ENCODE measurements at places on chromosomes 11 and 22.

DNA sequence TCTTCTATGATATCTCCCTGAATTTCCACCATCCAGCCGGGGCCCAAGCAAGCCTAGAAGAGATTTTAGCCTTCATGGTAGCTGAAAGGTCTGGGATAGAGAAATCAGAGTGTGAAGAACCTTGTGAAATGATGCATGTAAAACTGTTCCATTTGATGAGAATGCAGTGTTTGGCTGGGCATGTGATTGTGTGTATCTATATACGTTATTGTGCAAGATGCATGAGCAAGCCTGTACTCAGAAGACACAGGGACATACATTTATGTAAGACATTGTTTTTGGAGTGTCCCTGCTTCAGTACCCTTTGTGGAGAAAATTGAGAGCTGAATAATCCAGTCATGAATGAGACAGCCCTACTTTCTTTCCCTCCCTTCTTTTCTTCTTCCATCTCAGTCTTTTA is 15.2 kb upstream of the OR52K2 start:
- DNase-seq = no peak

DNA sequence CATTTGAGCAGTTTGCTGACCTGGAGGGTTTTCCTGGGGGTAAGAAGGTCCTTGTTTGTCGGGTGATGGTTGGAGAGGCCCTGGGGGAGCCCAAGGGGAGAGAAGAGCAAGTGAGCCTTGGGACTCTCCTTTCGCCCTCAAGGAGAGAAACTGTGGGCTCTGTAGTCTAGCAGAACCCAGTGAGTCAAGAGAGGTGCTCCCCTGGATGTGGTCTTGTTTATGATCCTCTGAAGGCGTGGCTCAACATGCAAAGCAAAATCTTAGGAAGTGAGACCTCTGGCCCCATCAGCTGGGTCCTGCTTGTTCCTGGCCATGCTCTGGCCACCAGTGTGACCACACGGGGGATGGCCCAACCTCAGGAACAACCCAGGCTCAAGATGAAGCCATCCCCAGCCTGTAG is 66.5 kb upstream of the ALX4 start:
- no peak for DNase-seq

- DNase-seq = no peak
Observed at GRCh38 chr11:95145430-95146060, 55.9 kb downstream of the ENDOD1 start.

- no peak for DNase-seq
Observed at GRCh38 chr11:15119352-15119751, 4.6 kb downstream of the INSC start.

DNA sequence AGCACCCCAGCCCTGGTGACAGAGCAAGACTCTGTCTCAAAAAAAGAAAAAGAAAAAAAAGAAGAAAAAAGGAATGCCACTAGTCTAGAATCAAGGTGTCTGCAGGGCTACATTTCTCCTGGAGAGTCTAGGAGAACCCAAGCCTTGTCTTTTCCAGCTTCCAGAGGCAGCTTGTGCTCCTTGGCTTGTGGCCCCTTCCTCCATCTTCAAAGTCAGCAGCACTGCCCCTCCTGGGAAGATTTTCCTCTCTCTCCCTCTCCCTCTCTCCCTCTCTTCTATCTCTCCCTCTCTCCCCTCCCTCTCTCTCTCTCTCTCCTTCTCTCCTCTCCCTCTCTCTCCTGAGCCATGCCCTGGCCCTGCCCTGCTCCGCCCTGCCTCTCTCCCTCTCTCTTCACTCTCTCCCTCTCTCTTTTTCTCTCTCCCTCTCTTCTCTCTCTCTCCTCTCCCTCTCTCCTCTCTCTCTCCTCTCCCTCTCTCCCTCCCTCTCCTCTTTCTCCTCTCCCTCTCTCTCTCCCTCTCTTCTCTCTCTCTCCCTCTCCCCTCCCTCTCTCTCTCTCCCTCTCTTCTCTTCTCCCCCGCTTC is 97.7 kb upstream of the FGF3 start:
- DNase-seq = no peak

DNA sequence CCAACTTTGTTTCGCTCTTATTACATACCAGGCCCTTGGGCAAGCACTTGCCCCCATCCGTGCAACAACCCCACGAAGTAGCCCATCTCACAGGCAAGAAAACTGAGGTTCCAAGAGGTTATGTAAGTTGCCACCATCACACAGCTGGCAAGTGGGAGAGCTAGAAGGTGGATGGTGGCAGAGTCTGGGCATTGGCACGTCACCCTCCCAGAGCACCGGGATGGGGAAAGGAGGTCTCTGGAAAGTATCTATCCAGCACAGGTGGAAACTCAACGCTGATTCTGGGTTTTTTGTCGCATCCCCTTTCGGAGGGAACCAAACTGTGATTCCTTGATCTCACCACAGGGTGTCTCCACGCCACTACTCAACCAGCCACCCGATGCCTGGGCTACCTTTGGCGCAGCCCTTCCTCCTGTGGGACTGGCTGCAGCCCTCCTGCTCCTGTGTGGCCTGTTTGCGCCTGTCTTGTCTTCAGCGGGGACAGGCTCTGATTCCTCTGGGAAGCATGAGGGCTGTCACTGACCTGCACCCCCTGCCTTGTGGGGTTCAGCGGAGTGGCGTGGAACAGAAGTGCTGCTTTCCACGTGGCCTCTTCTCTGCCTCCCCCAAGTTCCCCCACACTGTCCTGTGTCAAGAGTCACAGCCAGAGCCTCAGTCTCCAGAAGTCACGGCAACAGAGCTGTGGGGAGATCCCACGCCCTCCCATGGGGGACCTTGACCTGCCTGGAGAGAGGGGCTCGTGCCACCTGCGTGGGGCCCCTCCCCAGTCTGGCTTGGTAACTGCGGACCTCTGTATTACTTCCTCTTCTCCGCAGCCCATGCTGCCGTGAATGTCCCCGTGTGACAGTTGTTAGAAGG is 34.4 kb upstream of the TRIM29 start:
- no peak for DNase-seq

DNA sequence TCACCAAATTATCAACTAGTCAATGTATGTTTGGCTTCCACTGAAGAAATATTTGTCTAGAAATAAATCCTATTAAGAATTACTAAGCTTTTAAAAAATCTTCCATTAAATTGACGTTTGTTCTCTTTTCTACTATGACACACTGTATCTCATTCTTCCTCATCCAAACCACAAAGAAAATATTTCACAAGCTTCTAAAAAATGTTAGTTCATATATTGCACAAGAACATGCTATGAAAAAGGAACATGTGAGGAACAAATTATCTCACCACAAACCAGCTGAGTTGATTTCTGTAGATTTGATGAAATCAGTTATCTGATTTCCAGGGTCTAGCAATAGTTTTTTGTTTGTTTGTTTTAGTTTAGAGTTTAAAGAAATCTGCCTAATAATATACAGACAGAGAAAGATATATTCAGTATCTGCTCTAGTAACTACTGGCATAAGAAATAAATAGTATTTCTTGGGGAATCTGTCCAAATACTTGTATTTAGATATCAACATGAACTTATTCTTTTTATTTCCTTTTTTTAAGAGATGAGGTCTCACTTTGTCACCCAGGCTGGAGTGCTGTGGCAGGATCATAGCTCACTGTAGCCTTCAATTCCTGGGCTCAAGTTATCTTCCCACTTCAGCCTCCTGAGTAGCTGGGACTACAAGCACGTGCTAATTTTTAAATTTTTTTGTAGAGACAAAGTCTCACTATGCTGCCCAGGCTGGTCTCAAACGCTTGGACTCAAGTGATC is 161.7 kb downstream of the ATG16L2 start:
- no peak for DNase-seq

DNA sequence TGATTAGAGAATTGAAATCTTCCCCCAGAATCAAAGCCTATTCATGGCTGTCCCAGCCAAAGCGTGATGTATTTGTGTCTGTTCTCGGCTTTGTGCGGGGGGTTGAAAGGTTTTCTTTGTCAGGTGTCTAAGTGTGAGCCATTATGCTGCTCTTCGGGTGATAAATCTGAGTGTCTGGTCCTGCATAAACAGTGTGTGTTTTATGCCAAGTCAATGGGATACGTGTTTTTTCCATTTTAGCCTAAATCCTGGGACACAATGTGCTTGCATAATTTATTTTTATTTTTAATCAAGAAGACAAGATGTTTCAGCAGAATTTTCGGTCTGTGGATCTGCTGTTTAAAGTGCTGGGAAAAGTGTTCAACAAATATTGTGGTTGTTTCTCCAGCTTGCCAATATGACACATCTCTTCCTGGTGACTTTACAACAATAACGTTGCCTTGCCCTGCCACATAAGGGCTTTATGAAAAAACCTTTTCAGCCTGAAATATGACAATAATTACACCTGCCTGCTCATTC is 267.8 kb downstream of the TBC1D22A start:
- no peak for DNase-seq

- DNase-seq = no peak
Observed at GRCh38 chr11:114163830-114164401, 104.4 kb downstream of the ZBTB16 start.

DNA sequence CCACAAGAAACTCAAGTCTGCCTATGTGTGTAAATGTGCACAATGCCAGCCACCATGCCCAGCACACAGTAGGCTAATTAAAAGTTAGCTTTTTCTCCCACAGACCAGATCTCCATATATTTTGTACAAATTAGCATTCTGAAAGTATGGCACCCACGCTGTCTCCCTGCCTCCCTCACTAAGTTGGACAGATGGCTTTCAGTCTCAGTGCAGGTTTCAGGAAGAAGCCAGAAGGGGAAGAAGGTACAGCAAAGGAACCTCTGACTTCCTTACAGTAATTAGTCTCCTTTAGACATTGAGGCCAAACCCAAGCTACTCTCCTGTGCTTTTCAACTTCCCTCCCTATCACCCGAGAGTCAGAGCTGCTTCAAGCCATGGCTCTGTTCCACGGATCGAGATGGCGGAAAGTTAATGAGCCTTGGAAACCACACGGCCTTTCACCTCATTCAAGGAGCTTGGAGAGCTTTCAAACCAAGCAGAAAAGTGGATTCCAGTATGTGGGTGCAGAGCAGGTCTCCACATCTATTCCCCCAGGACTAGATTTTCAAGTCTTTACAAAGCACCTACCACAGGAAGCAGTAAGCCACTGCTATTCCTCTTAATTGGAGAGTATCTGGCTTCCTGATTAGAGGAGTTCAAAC is 221.1 kb upstream of the NARS2 start:
- no peak for DNase-seq

GRCh38 chr22:47678048-47678447 is 915.6 kb downstream of the TBC1D22A start:
- no peak for DNase-seq

DNA sequence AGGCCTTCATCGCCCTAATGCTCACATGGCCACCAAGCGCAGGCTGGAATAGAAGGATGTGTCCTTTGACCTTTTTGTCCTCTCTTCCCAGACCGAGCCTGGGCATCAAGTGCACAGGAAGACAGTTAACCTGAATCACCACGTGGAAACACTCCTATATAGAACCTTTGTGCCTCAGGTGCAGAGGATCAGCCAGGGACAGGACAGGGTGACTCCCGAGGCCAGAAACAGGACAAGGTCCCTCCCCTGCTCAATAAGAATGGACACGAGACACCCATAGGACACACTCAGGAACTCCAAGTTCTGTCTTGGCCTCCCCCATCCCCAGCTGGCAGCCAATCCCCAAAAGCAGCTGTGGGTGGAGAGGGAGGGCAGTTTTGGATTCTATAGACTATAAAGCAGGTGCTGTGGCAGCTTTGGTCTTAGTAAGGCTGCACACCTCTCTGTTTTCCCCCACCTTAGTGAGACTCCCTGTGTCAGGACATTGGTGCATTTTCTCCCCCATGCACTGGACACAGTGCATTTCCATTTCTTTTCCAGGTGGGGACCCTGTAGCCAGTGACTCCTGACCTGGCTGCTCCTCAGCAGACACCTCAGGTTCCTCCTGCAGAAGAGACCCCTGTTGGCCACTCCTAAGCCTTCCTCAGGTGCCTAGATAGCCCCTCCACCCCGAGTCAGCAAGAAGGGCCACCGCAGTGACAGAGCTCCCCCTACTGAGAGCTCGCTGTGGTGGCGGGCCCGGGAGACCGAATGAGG is 43.6 kb upstream of the POU2AF1 start:
- no peak for DNase-seq

DNA sequence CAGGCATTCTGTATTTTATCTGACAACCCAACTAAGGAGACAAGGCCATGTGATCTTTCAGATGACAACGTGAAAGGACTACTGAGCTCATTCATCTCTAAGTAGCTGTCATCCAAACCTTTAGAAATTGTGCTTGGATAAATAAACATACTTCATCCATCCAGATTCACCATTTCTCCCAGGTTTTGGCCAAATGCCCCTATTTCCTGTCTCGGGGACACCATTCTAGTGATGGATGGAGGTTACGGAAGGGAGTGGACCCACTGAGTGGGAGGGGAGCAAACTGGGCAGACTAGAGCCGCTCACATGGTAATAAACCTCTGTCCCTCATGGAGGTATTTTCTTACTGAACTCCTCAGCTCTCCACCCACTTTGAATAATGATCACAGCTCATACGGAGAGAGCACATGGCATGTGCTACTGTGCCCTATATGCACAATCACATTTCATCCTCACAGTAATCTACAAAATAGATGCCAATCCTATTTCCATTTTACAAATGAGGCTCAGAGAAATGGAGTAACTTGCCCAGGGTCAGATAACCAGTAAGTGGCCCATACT is 114.4 kb downstream of the SLC1A2 start:
- no peak for DNase-seq

GRCh38 chr11:108486828-108487227 is 11.4 kb downstream of the POGLUT3 start:
- no peak for DNase-seq

DNA sequence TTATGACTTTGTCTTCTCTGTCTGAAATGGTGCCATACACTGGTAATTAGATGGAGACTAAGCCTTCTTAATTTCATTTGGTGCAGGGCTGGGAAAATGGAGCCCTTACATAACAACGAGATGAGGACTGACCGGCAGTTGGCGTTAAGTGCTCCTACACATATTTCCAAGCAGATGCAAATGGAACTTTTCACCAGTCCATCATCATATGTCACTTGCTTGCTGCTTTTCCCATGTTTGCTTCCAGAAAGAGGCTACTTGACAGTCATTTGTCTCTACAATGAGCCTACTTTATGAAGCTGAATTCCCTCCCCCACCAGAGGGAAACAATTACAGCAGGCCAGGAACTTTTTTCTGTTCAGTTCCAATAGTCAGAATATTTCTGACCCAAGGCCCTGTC is 32.6 kb downstream of the SVIP start:
- no peak for DNase-seq

GRCh38 chr11:72426103-72426757 is 8.1 kb downstream of the CLPB start:
- no peak for DNase-seq

- DNase-seq = no peak
Observed at GRCh38 chr11:127470306-127470884, 469.8 kb upstream of the KIRREL3 start.

GRCh38 chr11:74320538-74320937 is 9.1 kb upstream of the P4HA3 start:
- DNase-seq = no peak

Data from amygdala (tissue), 56 donors.